ENCODE measurements at places on chromosomes 1 and 21.

DNA sequence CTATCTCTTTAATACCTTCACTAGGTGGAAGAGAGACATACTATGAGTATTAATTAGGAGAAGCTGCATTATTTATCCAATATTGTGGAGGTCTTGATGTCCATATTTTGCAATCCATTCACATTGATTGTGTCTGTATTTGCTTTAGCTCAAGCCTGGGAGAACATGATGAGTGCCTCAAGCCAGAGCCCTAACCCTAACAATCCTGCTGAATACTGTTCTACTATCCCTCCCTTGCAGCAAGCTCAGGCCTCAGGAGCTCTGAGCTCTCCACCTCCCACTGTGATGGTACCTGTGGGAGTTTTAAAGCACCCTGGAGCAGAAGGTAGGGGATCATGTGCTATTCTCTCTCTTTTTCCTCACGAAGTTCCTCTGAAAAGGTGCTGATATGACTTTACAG lies 99.5 kb downstream of the CC2D1B start:
- no peak for DNase-seq

DNA sequence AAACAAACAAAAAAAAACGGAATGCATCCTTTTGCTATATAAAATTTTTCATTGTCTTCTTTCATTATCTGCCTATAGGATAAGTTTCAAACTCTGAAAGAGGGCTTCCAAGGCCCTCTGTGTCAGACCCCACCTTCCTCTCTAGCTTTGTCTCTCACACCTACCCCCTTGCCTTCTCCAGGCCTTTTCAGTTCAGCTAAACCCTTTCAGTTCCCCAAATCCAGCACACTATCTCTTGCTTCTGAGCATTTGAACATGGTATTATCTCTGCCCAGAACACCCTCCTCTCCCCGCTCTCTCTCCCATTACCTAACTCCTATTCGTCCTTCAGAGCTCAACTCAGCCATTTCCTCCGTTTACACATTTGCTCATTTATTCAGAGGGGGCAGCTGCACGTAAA lies 35.7 kb downstream of the C1orf216 start:
- no peak for DNase-seq

- DNase-seq = peak; percentile 74
Observed at GRCh38 chr1:153422450-153423068, 6.2 kb downstream of the S100A7A start.

DNA sequence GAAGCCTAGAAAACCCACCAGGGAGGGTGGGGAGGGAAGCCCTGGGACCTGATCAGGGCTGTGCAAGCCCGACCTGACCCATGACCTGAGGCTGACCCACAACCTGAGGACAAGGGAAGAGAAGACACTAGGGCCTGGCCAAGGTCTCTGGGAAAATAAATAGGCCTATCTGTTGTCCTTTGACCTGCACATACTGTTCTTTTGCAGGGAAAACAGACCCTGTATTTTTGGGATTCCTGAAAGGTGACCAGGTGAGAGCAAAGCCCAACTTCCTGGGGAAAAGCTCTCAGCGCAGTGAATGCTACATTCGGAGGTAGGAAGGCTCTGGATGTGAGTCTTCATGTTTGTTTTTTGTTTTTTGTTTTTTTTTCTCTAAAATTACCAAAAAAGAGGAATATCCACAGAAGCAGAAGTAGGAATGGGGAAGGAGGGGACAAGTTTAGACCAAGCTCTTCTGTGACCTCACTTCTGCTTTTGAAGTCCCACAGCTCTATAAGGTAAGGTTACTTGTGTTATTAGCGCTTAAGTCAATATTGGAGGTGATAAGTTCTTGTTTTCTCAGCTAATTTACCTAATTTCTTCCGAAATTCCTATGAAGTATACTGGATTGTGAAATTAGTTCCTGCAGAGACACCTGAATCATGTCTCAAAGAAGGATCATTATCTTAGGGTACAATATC lies 26.2 kb upstream of the LYST start:
- DNase-seq = no peak

DNA sequence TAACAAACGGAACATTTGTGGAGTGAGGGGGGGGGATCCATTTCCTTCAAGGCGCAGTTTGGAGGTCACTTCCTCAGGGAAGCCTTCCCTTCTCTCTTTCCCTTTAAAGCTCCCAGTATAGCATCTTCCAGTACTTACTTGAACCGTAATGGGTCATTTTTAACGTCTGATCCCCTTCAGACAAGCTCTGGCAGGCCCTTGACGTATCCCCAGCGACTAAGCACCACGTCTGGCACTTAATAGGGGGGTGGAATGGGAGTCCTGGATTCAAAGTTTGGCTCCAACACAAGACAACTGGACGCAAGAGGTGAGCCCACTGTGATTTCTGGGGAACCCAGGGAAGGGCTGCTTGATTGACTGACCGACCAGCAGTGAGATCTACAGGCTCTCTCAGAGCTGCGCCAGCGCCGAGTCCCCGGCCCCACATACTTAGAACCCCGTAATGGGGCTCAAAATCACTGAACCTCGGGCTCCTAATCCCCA lies 441 bp downstream of the YARS1 start:
- DNase-seq = no peak

- no peak for DNase-seq
Observed at GRCh38 chr21:34688145-34688544, 19.4 kb downstream of the CLIC6 start.

DNA sequence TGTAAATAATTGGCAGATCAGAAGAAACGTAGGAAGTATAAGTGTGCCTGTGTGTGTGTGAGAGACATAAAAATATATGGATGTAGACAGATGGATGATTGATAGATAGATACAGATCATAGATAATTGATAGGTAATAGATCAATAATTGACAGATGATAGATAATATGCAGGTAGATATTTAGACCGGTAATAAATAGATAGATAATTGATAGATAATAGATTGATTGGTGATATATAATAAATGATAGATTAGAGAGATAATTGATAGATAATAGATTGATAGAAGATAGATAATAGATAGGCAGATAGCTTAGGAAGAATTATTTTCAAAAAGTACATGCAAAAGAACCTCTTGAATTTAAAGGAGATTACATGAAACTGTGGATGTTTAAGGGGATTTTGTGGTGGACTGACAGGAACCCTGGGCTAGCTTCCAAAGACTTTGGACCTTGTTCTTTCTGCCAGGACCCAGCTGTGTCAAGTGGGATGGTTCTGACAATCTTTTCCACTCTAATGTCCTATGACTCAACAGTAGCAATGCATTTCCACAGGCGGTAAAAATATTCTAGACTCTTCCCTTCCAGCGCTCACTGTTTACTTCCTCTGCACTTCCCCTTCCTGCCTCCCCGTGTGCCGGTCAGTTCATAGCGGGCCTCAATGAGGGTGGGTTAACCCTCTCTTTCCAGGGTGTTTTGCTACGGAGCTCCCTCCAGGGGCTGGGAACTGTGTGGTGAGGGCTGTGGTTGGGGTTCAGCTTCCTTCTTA lies 39.4 kb downstream of the KCNJ15 start:
- DNase-seq = no peak

DNA sequence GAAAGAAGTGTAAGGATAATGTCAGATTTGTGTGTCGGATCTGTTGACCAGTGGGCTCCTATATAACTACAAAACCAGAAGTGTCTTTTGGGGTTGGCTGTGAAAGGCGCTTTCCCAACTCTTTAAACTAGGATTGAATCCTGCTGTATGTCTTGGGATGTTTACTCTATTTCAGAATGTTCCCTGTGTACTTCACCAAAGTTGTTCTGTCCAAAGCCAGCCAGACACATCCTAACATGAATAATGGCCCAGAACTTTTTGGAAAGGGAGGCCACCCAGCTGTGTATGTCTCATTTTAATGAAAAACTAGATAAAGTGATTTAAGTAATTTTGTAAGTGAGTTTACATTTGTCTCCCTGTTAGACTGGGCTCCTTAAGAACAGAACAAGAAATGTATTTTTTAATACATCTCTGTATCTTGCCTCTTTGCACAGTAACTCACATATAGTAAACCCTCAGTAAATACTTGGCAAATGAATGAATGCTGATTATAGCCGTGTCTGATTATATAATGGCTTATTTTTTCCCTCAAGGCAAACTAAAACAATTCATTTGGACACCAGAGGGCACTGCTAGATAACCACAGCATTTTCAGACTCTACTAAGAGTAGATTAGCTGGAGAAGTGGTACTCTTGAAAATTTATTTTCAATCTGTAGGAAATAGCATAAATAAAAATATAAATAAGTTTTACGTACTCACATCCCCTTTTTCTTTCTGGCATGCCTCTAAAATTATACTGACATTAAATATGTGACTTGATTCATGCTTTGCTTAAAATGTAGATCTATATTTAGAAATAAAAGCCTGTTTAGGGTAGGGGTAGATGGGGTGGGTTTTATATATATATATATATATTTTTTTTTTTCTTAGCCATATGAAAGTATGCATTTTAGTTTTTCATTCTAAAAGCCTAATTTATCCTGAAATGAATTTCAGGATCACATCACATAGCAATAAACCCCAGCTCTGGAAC lies 23.8 kb downstream of the TSEN15 start:
- DNase-seq = no peak

GRCh38 chr1:45016767-45017166 lies 4.7 kb downstream of the UROD start:
- DNase-seq = no peak

GRCh38 chr1:42747125-42747524 lies 7.1 kb upstream of the CLDN19 start:
- peak; percentile 64 for DNase-seq

DNA sequence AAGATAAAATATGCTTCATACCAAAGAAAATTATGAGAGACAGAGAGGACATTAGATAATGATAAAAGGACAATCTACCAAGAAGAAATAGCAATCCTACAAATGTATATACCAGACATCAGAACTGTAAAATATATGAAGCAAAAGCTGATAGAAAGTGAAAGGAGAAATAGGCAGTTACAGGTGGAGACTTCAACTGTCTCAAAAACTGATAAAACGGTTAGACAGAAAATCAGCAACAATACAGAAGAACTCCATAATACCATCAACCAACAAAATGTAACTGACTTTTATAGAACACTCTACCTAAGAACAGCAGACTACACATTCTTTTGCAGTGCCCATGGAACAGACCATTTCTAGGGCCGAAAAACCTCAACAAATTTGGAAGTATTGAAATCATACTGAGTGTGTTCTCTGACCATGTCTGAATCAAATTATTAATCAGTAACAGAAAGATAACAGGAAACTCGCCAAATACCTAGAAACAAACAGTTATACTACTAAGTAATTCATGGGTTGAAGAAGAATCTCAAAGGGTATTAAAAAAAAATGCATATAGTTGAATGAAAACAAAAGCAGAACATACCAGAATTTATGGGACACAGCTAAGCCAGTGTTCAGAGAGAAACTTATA lies 132.1 kb downstream of the RPS6KC1 start:
- DNase-seq = no peak

DNA sequence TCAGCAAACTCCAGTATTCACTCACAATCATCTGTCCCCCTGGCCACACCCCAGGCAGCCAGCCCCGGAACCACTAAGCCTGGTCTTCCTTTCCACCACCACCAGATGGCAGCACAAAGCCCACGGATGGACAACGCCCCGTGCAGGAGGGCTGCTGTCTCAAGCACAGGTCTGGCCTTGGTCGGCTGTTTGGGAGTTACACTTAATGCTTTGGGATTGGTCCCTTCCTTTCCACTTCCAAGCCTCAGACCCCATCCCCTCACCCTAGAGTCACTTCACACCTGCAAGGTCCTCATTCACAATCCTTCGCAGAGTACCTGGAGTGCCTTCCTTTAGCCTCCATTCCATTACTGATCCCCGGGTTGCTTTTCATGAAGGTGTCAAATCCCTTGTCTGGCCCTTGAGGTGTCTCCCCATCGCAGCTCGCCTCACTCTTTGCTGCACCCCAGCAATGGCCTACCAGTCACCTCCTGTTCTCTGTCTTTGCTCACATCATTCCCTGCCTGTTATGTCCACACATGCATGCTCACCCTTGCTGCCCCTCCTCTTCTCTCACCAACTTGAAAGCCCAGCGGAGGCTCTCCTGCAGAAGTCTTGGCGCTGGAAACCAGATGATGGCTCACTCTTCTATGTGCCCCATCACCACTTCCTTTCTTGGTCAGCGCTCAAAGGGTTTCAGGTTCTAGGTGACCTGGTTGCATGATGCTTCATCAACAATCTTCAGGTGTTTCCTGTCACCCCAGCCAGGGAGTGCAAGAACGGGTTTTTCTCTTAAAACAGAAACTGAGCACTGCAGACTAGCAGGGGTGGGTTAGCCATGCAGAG lies 24.9 kb upstream of the KCNA2 start:
- peak; percentile 84 for DNase-seq

DNA sequence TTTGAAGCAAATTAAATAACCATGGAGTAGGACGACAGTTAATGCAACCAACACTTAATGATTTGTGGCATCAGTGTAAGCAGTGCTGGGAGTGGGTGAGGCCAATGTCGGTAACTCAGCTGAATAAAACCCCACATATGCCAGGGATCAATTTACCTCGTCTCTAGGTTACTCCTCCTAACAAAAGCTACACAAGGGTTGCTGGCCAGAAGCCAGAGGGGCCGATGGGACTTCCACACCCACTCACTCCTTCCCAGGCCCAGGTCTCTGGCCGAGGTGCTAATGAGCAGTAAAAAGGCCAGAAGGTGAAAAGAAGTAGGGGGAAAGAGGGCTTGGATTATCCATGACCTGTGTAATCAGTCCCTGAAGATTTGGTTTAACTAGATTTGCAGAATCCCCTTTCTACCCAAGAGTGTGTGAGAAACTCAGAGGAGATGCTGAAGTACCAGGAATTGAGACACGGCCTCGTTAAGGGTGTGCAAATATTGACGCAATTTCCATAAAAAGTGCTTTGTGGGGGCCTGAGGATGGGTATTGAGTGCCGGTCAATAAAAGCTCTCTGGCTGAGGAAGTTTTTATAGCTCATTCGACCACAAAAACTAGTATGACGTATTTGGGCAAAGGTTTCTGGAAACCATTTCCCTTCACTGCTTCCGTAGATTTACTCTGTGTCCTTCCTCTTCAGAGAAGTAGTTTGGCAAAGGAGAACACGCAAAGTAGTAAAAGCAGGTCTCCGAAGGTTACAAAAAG lies 145.5 kb downstream of the TBX15 start:
- DNase-seq = no peak

- no peak for DNase-seq
Observed at GRCh38 chr1:94017155-94017829, 103.7 kb downstream of the ABCA4 start.

GRCh38 chr1:184461321-184461720 lies 74.5 kb downstream of the C1orf21 start:
- no peak for DNase-seq

DNA sequence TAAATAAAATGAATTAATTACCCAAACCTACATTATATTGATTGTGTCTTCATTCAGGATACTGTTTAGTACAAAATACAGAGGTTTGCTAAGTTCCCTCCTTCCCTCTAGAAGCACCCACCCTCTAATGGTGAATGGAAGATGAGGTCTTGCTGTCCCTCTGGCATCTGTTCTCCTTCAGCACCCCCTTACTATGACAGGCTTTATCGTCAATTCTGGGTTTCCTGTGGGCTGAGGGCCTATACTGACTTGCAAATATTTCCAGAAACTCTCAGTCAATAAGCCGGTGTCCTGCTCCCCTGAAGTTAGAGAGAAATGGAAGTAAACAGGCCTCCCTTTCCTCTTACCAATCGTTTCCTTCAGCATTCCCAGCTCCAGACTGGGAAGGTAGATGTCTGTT lies 13.2 kb downstream of the LAX1 start:
- DNase-seq = no peak

GRCh38 chr1:30274173-30274970 lies 449.0 kb downstream of the MATN1 start:
- peak; percentile 36 for DNase-seq

All from mesothelial cell of epicardium (in vitro differentiated cells).